Hepatocyte (in vitro differentiated cells): ENCODE measurements at places on chromosomes 3 and 15.

- DNase-seq, result no peak
These were observed 353.3 kb upstream of the ARHGEF26 start for GRCh38 chr3:153767601-153768560.

DNA sequence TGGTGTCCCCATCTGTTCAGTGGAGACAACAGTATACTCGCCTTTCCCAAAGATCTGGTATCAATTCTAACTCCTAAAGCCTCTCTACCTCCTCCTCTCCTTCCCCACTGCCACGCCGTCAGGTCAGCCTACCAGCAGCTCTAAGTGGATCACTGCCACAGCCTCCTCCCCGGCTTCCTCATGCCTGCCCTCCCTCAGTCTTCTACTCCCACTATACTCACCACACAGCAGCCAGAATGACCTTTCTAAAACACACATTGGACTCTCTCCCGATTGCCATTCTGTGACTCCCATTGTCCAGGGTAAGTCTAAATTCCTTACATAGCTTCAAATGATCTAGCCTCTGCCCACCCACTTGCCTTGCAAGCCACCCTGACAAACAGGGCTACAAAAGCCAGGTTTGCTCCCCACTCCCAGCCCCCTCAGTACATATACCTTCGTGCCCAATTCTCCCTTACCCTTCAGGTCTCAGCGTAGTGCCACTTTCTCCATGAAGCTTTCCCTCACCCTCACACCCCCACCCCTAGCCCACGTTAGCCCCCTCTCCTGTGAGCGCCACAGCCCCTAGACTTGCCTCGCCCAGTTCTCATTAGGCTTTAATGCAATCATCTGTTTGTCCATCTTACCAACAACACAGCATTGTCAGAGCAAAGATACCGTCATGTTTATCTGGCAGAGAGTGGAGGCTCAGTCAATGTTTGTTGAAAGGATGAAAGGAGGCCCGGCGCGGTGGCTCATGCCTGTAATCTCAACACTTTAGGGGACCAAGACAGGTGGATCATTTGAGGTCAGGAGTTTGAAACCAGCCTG lies 9.5 kb upstream of the SEMA7A start:
- no peak for DNase-seq

- DNase-seq, result no peak
These were observed 784.6 kb upstream of the ALCAM start for GRCh38 chr3:104582092-104582491.

GRCh38 chr3:123126653-123127052 lies 59.8 kb downstream of the PDIA5 start:
- DNase-seq, result no peak

GRCh38 chr3:190308154-190308553 lies 14.1 kb downstream of the CLDN1 start:
- DNase-seq, result no peak

DNA sequence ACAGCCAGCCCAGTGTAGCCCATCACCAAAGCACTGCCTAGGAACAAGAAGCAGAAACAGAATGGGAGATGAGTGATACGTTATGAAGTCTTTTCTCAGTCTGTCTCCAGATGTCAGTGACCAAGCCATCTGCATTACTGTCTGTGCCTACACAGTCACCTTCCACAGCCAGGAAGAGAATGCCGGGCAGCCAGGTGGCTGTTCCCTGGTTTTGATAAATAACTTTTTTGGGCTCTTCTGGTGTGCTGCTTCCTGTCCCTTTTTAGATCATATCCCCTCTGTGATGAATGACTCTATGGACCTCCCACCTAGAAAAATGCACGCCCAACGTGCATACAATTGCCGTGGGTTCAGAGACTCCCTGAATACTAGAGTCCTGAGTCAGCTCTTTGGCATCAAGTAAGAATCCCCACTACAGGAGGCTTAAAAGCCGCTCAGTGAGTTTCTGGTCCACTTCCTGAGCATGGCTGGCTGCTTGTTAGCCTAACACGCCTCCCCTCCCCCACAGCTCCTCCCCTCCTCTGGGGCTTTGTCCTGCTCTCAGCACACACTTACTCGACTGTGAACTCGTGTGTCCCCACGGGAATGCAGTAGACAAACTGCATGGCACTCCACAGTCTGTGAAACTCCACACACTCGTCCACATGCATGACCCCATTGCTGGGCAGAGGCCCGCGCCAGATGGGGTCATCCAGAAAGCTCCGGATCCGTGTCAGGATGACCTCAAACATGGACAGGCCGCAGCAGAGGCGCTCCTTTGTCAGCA lies 34.7 kb downstream of the NIPA2 start:
- DNase-seq, result peak; percentile 42

- DNase-seq, result no peak
These were observed 71.9 kb upstream of the THSD4 start for GRCh38 chr15:71043373-71043772.

DNA sequence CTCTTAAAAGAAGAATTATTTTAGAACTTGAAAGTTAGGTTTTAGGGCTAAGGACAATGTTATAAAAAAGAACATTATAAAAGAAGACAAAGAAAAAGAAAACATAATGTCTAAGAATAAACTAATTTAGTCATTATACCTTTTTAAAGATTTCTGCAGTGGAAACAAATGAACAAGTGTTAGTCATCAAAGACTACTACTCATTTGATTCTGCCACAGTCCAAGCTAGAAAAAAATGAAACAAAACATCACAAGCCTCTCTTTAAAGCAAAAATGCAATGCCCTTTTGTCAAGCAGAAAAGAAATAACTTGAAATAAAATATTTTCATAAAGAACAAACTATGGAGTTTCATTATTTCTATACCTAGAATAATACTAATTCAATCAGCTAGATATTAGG lies 102.0 kb downstream of the TBC1D5 start:
- DNase-seq, result no peak

GRCh38 chr3:15858547-15859506 lies 61.0 kb upstream of the ANKRD28 start:
- peak; percentile 70 for DNase-seq

DNA sequence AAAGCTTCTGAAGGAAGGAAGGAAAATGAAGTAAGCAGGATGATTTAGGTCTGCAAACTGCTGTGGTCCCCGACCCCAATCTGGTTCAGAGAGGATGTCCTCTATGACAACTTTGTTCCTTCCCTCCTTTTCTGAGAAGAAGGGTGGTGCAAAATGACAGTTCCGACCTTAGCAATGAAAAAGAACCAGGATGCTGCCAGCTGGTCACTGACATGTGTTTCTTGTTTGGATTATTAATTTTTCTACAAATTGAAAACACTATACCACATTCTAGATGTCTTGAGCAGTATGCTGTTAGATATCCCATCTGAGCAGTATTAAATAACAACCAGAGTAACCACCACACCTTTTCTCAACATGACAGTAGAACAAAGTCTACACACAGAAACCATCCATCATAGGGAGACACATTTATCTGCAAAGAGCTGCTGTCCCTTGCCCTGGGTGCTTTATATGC lies 27.5 kb downstream of the CDCP1 start:
- no peak for DNase-seq

DNA sequence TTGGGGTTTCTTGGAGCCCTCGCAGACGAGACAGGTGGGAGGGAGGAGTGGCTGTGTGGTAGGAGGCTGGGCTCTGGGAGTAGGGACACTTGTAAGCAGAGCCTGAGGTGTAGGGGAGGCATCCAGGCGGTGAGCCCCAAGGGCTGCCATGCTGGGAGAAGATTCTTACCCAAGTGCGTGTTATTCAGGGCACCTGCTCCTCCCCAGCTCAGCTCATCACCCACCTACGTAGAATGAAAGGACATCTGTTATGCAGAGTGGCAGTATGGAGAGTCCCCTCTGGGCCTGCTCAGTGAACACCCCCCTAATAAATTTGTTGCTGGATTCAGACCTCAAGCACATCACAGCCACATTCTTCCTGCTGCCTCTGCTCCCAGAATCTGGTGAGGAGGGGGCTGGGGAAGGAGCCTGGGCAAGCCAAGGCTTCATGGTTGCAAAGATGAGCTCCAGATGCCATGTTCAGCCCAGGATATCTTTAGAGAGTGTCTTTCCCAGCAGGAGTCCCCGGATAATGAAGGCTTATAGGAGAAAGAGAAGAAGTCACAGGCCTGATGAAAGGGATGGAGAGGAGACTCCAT lies 261.8 kb downstream of the EPHB1 start:
- DNase-seq, result no peak

DNA sequence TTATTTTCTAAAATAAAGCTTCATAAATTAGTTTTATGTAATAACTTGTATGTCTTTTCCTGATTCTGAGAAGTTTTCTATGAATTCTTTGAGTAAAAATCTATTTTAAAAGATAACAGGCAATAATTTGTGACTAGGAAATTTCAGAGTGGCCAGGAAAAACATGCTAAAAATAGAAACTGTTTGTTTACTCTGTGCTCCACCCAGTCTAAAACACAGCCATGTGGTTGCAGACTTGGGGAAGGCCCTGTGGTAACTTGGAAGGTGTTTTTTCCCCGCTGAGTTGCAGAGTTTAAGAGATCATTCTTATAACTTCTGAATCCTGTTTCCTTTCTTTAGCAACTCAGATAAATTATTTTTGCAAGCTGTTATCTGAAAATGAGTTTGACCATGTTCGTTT lies 21.9 kb downstream of the PLCL2 start:
- DNase-seq, result peak; percentile 61

DNA sequence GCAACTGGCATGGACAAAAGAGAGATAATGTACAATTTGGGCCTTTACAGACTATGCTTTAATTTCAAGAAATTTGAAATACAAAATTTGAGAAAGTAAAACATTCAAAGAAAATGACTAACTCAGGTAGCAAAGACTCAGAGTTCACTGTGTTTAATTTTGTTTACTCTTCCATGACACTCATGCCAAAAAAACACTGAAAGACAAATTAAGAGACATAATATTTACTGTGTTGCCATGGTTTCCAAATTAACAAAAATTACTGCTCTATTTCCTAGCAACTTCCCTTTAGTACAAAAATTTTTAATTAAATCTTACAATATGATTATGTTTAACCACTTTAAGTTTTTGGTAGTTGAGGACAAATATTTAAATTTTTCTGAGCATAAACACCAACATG lies 29.6 kb downstream of the LRRFIP2 start:
- DNase-seq, result no peak

DNA sequence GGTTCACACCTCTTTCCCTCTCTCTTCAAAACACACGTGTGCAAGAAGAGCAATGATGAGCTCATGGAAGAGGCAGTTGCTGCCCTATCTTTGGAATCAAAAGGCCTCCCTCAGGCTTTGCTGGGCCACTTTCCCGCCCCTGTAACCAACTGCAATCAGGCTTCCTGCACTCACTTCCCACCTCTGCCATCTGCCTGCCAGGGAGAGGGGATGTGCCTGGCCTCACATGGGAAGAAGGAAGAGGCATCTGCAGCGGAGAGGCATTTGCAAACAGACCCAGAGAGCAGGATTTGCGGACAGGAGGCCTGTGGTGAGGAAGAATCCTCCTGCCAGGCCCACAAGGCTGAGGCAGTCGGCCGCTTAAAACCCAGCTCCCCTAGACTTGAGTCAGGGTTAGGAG lies 175.6 kb upstream of the ATP10A start:
- no peak for DNase-seq

DNA sequence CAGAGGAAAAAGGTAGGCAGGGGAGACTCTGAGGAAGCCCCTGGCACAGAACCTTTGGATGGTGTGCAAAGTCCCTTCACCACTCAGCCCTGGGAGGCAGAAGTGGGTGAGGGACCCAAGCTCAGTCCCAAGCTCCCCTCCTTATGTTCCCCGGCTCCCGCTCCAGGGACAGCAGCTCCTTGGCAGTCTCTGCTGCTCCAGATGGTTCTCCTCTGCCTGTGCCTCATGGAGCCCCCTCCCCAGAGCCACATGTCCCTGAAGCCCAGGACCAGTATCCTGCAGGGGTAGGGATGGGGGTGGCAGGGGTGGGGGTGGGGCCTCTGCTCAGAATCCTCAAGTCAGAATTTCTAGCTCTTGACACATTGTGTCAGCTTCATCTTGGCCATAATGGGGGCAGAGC lies 8.0 kb upstream of the CAMKV start:
- DNase-seq, result no peak

- peak; percentile 90 for DNase-seq
These were observed 1.2 kb downstream of the MECOM start for GRCh38 chr3:169662132-169662842.

GRCh38 chr15:76772776-76773175 lies 132.4 kb downstream of the SCAPER start:
- DNase-seq, result no peak

DNA sequence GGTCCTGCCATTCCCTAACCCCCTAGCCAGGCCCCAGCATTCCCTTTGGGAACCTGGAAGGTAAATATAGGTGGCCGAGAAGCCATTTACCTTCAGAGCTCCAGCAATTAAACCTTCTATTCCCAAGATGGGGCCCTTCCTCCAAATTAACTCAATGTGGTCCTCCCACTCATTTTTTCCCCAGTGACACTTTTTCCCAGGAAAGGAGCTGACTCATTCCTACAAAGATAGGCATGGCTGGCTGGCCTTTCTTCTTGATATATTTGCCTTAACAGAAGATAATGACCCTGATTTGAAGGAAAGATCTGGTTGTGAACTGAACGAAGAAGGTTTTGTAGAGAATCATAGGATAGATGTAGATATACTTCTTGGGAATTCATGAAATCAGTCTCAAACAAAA lies 279.0 kb upstream of the VEPH1 start:
- no peak for DNase-seq

- no peak for DNase-seq
These were observed 27.9 kb downstream of the ETV5 start for GRCh38 chr3:186080849-186081438.
